Activated T-cell treated with anti-CD3 and anti-CD28 coated beads for 24 hours (primary cell): ENCODE measurements at places on chromosomes 1 and 21.

- DNase-seq = no peak
Measured at GRCh38 chr1:26858160-26858559, 4.8 kb upstream of the SFN start.

- DNase-seq = no peak
Measured at GRCh38 chr1:179509384-179509783, 66.4 kb downstream of the NPHS2 start.

- DNase-seq = no peak
Measured at GRCh38 chr1:39317910-39318633, 113.6 kb downstream of the MACF1 start.

DNA sequence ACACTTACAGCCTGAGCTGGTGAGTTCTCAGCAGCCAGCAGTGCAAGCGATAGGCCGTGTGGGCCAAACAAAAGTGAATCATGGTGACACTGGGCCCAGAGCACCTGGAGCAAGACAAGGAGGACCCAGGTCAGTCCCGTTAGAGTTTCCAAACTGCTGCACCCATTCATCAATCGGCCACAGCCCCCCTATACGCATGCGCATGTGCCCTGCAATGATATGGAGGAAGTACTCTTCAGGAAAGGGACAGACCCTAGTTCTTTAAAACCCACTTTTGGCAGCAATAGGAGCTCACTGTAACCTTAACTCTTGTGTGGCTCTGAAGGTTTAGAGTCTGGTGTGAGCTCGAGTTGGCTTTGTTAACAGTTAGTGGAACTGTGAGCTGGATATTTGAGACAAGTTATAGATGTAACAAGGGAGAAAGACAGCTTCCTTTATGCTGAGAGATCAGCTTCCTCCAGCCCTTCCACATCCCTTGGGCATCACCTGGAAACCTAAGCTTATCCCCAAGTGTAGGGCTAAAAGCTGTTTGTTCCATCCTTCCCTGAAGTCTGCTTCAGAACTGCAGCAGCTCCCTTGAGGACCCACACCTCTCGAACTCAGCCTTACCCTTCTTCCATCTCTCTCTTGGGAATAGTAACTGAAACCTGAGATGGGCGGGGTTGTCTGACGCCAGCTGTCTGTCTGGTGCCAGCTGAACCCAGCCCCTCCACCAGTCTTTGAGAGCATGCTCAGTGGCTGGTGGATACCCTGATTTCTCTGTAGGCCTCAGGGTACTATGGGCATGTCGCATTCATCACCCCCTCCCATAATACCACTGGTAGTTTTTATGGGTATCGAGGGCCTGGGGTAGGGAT is 17.7 kb downstream of the NMNAT1 start:
- DNase-seq = no peak

- peak; percentile 58 for DNase-seq
Measured at GRCh38 chr1:46442317-46443161, 47.1 kb upstream of the DMBX1 start.

- DNase-seq = no peak
Measured at GRCh38 chr1:201100169-201100930, 11.9 kb downstream of the CACNA1S start.

GRCh38 chr21:26948194-26948593 is 18.7 kb downstream of the ADAMTS5 start:
- DNase-seq = no peak

- no peak for DNase-seq
Measured at GRCh38 chr21:45451771-45452182, 46.8 kb downstream of the COL18A1 start.

DNA sequence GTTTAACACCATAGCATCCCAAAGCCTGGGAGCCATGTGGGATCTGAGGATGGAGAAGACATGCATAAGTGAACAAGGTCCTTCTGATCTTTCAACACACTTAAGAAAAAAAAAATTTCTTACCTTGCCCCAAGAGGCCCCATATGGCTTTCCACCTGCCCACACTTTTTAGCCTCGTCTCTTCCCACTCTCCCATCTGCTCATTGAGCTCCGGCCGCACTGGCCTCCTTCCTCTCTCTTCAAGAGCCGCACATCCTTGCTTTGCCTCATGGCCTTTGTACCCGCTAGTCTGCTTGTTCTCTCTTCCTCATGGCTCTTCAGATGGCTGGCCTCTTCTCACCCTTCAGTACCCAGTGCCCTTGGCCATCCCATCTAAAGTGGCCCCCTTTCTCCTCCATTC is 70.2 kb upstream of the PDE4B start:
- DNase-seq = no peak

GRCh38 chr1:147167365-147167764 is 4.9 kb downstream of the PRKAB2 start:
- no peak for DNase-seq

- DNase-seq = no peak
Measured at GRCh38 chr1:79105500-79105899, 99.0 kb upstream of the ADGRL4 start.

- DNase-seq = no peak
Measured at GRCh38 chr1:72649991-72650390, 367.7 kb upstream of the NEGR1 start.

DNA sequence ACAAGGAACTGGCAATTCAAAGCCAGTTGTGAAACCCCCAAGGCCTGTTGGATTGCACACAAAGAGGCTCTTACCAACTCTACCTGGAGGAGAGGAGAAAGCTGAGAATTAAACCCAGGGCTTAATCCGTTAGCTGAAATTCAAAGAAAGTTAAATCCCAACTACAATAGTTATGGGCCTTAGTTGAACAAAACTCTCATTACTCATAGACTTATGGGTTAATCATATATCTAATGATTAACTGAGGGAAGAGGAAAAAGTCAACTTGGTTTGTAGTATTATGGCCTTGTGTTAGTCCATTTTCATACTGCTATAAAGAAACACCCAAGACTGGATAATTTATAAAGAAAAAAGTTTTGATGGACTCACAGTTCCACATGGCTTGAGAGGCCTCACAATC is 838.2 kb upstream of the ADGRL2 start:
- DNase-seq = no peak
